Esophagus muscularis mucosa (tissue), 4 donors: ENCODE measurements at places on chromosomes 6 and 20. TPM values are rescaled to one million over a fixed set of nuclear protein-coding genes. Genes with fewer than 3 reads are reported as not detected.

DNA sequence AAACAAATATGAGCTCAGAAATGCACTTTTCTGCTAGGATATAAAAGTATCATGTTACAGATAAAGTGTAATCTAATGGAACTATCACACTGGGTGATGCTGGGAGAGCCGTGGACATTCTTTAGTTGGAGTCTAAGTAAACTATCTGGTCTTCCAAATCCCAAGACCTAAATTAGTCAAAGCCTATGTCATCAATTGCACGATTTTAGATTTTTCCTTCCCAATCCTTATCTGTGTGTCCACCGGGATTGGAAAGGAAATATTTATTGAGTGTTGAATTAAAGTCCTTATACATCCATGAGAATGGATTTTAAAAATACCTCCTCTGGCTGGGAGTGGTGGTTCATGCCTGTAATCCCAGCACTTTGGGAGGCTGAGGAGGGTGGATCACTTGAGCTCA is 19.6 kb upstream of the MRAP2 start:
- DNase-seq: peak; percentile 39

The SMIM28 gene
- total RNA-seq: not detected

DNA sequence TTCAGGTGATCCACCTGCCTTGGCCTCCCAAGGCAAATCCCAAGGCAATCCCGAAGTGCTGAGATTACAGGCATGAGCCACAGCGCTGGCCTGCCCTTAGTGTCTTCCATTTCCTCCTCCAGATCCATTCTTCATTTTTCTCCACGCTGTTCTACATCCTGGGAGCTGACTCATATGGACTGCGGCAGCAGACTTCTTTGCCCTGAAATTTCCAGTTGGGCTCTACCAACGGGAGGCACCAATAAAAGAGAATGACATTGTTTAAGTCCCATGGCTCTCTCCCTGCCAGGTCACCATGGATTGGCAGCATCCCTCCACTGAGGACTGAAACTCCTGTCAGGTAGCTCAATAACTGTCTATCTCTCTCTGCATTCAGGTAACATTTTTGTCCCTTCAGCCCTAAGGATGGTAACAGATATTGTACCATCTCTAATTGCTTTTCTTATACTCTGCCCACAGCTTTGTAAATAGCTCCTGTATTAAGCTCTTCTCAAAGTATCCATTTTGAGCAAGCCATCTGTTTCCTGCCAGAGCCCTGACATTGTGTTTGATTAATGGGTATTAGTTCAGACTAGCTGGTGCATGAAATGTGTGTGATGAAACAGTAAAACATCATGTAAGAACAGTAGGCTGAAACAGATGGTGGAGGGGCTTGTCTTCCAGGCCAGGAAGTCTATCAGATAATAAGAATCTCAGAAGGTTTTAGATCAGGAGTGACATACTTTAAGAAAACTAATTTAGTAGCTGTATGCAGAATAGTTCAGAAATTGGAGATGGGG is 3.6 kb downstream of the TBCC start:
- no peak for DNase-seq

The NRSN1 gene
- 0.11 TPM for total RNA-seq

DNA sequence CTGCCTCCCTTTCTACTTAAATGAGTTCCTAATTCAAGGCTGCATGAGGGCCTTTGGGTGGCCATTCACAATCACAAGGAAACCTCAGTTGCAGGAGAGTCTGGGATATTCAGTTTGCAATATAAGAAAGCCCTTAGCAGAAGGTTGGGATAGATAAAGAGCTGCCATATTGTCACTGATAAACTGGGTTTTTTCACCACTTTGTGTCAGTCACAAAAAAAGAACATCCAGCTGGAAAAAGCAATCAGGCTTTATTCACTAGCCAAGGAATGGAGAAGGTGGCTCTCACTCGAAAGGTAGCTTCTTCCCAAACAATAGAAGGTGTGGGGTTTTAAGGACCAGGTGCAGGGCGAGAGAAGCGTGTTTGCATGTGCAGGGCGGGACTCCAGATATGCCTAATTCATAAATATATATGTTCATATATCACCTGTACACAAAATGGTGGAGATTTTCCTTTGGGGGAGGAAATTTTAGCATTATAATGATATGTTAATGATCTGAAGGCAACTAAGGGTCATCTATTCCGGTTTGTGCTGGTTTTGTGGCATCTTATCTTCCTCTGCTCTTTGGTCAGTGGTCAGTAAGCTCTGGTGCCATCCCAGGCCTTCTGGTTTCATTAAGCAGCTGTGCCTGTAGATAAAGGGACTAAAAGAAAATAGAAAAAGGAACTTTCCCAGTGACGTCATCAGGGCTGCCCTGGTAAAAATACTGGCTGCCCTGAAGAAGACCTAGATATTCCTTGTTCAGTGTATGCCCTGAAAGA is 97.1 kb upstream of the IYD start:
- DNase-seq: no peak

DNA sequence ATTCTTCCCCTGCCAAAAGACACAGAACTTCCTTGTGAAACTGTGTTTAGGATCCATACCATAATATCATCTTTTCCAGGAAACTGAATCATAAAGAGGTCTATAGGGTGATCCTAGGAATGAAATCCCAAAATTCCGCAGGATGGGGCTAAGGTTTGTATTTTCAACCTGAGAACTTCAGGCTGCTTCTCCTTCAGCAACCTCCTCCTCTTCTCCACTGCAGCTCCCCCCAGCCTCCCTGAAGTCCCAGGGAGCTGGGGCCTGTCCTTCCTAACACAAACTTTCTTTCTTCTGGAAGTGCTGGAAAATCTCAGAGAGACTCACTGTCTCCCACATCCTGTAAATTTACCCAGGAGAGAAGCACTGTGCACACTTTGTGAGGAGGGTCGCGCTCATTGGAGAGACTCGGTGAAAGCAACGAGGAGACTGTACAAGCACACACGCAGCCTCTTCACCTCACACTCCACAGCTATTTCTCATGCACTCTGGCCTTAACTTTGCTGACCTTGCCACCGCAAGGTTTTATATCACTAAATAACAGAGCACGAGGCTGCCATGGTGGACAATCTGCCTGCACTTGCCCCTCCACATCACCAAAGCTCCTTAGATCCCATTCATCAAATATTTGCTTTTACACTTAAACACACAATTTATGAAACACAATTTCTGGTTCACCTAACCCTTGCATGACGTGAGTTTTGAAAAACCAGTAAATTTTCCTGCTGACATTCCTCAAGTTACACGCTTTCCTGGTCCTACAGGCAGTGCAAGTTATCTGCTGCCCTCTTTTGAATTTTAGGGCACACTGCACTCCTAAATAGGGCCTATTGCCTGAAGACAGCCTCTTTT is 14.3 kb downstream of the ID4 start:
- no peak for DNase-seq

- no peak for DNase-seq
These were observed 107.1 kb upstream of the BACH2 start for GRCh38 chr6:90403489-90404381.

The HLA-DRA gene
- total RNA-seq: 123 TPM

GRCh38 chr20:40471261-40471629 is 217.8 kb downstream of the MAFB start:
- peak; percentile 60 for DNase-seq

The RBM38 gene
- total RNA-seq: 203 TPM

The USP49 gene
- 1.3 TPM for total RNA-seq

The CCDC170 gene
- total RNA-seq: 0.57 TPM

DNA sequence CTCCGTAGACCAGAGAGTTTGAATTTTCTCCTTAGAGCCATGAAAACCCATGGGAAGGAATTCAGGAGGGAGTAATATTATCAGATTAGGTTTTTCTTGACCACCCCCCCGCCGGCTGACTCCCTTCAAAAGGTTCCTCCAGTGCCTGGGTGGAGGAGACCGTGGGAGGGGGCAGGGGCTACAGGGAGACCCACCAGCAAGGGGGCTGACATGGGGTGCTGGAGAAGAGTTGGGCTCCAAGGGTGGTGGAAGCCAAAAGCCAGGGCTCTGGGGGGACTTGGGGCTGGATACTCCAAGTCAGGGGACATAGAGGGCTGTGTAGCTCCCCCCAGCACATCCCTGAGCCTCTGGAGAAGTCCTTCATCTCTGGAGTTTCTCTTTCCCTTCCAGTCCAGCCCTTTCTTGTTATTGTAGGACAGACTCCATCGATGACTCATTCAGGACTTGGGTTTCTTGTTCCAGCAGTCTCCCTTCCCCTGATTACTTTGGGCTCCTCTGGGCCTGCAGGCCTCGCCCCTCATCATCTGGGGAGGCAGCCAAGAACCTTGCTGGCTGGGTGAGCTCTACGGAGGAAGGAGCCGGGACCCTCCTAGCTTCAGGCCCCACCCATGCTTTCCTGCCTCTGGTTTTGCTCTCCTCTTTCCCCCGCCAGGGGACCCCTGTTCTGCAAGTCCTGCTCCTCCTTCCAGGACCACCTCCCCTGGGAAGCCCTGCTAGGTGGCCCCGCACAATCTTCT is 10.5 kb upstream of the KIAA1755 start:
- no peak for DNase-seq

- DNase-seq: no peak
These were observed 19.8 kb upstream of the ENPP1 start for GRCh38 chr6:131787766-131788712.

- DNase-seq: no peak
These were observed 112.3 kb upstream of the PRSS16 start for GRCh38 chr6:27135087-27135657.
